AG09309 (cell line): ENCODE measurements at places on chromosomes 4 and X.

- DNase-seq = no peak
These were observed 131.9 kb downstream of the SCLT1 start for GRCh38 chr4:128961405-128961804.

DNA sequence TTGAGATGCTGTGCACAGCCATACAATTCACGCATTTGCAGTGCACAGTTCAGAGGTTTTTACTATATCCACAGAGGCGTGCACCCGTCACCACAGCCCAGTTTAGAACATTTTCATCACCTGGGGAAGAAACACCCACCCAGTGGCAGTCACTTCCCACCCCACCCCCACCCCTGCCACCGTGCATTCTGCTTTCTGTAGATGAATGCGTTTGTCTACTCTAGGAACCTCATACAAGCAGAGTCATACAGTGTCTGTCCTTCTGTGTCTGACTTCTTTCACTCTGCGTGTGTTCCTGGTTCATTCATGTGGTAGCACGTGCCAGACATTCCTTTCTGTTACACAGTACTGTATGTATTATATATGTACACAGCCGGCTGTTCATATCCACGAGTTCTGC, 122.8 kb downstream of the TBL1X start:
- DNase-seq = no peak

- peak; percentile 25 for DNase-seq
These were observed 57.0 kb upstream of the PROM1 start for GRCh38 chr4:16140879-16141249.

DNA sequence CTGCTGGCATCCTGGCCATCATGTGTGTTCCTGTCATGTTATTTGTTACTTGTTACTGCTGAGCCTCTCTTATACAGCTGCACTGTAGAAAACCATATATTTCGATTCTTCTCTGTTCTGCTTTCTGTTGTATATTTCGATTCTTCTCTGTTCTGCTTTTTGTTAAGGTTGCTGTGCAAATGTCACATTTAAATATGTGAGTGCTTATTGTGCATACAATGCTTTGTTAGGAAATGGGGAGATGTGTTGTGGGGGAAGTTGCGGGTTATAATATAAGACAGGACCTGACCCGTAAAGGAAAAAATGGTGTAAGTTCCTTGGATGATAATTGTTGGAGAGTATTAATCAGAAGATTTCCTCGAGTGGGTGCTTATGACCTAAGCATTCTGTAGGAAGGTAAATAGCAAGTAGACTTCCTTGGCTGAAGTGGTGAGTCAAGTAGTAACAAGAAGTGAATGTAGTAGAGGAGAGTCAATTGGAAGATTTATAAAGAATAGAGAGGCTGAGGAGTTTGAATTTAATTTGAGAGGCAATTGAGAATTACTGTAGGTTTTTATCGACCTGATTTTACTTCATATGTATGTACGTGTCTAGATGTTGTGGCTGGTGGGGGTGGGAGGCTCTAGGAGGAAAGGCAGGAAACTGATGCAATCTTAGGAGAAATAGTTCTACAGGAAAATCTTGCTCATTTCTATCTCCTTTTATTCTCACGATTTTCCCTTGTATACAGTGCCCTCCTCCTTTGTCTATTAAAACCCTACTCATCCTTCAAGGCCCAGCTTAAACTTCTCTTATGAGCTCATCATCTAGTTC, 8.5 kb downstream of the OGT start:
- peak; percentile 61 for DNase-seq

DNA sequence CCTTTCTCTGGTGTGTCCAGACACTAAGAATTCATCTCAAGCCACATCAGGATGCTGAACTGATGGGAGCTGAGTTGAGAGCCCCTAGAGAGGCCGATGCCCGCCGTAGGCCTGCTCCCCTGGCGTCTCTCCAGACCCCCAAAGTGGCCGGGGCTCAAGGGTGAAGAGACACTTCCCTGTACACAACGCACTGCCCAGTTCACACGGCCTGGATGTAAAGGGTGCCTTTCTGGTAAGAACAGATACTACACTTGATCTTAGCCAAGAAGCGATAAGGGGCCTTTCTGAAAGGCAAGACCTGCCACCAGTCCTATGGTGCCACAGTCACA, 5.1 kb upstream of the TREX2 start:
- DNase-seq = no peak

- no peak for DNase-seq
These were observed 61.7 kb downstream of the TMA16 start for GRCh38 chr4:163556177-163556576.

- DNase-seq = no peak
These were observed 420.5 kb downstream of the TLL1 start for GRCh38 chr4:166293556-166293955.

DNA sequence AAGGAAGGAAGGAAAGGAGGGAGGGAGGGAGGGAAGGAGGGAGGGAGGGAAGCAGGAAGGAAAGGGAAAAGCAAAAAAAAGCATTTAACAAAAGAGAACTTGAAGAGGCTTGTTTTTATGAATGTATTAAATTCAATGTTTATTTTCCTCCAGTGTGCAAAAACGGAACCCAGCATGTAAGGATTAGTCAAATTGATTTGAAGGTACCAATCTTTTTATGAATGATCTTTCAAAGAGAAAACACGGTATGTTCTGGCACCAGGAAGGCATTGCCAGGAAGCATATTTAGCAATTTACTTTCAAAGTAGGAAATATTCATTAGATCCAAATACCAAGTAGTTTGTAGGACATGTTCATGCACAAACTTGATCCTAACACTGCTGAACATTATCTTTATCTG, 453.6 kb downstream of the PDGFC start:
- DNase-seq = no peak

DNA sequence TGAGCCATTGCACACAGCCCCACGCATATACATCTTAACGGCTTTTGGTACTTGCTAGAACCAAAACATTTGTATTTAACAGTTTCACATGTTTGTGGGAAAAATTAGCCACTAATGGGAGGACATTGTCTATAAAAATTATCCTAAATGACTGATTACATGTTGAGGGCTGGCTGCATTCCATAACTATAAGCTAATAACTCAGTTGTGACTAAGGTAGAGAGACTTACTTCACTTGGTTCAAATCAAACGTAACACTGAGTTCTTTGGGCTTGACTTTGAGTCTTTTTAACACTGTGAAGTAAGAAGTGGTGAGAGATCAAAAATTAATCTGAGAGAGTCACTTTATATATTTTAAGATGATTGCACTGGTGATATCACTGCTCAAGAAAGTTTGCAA, 47.9 kb upstream of the PGRMC2 start:
- no peak for DNase-seq

- DNase-seq = no peak
These were observed 79.8 kb upstream of the ADGRA3 start for GRCh38 chr4:22595684-22596083.

- DNase-seq = no peak
These were observed 17.6 kb downstream of the PDGFC start for GRCh38 chr4:156953951-156954350.

- no peak for DNase-seq
These were observed 1263.6 kb upstream of the ADGRL3 start for GRCh38 chr4:59936566-59936965.

- no peak for DNase-seq
These were observed 59.0 kb downstream of the REELD1 start for GRCh38 chr4:146273204-146273901.

GRCh38 chr4:88599298-88599697, 7.0 kb downstream of the HERC3 start:
- DNase-seq = no peak

GRCh38 chr4:186472948-186473347, 82.4 kb downstream of the MTNR1A start:
- DNase-seq = no peak

GRCh38 chrX:54430519-54430918, 9.7 kb upstream of the TSR2 start:
- no peak for DNase-seq

- no peak for DNase-seq
These were observed 9.6 kb upstream of the MTMR1 start for GRCh38 chrX:150683536-150684146.

- no peak for DNase-seq
These were observed 77.2 kb downstream of the SNX25 start for GRCh38 chr4:185286571-185286970.

- no peak for DNase-seq
These were observed 88.6 kb downstream of the APBB2 start for GRCh38 chr4:41125558-41126311.

- no peak for DNase-seq
These were observed 69.0 kb downstream of the WDFY3 start for GRCh38 chr4:84897516-84897915.

- no peak for DNase-seq
These were observed 19.2 kb downstream of the PPP3CA start for GRCh38 chr4:101328063-101328602.

GRCh38 chr4:76804096-76804495, 93.8 kb downstream of the SOWAHB start:
- no peak for DNase-seq

GRCh38 chr4:68271851-68272357, 26.4 kb upstream of the TMPRSS11B start:
- DNase-seq = peak; percentile 37

DNA sequence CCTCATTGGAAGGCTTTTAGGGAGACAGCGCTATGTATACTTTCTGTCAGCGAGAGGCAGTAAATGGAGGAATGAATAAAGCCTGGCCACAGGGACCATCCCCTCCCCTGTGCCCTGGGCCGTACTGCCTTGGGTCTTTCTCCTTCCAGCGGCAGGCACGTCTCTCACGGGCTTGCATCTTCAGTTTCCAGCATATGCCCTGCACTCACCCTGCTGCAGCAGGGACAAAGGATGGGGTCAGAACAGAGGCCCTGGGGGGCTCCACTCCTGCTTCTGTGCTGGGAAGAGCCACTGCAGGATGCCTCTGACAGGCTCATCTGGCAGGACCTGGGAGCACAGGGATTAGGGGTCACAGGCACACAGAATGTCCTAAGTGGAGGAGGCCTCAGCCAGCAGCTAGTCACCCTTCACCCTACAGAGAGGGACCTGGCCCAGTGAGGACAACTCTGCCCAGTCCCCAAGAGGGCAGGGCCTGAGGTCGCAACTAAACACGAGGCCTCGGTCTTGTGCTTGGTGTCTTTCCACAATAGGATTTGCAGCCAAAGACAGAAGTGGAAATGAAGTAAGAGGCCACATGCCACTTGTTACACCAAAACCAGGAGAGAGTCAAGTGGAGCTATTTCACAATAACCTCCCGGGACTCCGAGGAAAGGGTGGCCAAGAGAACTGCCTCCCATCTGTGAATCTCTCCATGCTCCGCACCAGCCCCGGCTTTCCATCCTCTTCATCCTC, 150.8 kb downstream of the AFAP1 start:
- DNase-seq = no peak

- no peak for DNase-seq
These were observed 1040.7 kb upstream of the INTU start for GRCh38 chr4:126592088-126592487.

- DNase-seq = no peak
These were observed 30.3 kb upstream of the CLDN24 start for GRCh38 chr4:183352546-183352945.

- no peak for DNase-seq
These were observed 1689.5 kb upstream of the PCDH10 start for GRCh38 chr4:131459430-131460101.
